RPMI7951 (cell line): ENCODE measurements at places on chromosomes 2 and 18.

- DNase-seq, result peak; percentile 62
Measured at GRCh38 chr2:237092920-237093781, 7.5 kb downstream of the COPS8 start.

- no peak for DNase-seq
Measured at GRCh38 chr2:31317396-31317795, 83.4 kb downstream of the EHD3 start.

GRCh38 chr2:69238449-69239031 is 148.5 kb downstream of the GFPT1 start:
- DNase-seq, result peak; percentile 27

- DNase-seq, result peak; percentile 35
Measured at GRCh38 chr2:127142663-127143630, 36.0 kb upstream of the BIN1 start.

GRCh38 chr2:30694286-30695055 is 112.8 kb downstream of the CAPN13 start:
- DNase-seq, result no peak

DNA sequence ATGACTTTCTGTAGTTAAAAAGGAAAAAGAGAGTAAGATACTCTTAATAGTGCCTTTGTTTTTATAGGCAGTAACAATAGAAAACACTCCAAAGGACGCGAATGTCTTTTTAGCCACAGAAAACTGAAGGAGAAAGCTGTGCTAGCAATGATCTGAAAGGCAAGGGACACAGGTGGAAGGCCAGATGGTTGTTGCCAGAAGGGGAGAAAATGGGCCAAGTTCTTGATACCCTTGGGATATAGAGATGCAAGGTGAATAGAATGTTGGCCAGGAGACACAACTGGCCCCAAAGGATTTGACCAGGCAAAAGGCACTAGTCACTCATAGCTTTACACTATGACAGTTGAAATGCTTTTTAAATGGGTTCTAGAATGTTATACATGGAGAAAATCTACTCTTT is 180.0 kb downstream of the NRXN1 start:
- no peak for DNase-seq
